ENCODE measurements at places on chromosomes 3 and 15.

- no peak for DNase-seq
These were observed 16.1 kb downstream of the SIDT1 start for GRCh38 chr3:113548501-113548900.

- DNase-seq: no peak
These were observed 26.3 kb downstream of the BLM start for GRCh38 chr15:90743407-90743806.

DNA sequence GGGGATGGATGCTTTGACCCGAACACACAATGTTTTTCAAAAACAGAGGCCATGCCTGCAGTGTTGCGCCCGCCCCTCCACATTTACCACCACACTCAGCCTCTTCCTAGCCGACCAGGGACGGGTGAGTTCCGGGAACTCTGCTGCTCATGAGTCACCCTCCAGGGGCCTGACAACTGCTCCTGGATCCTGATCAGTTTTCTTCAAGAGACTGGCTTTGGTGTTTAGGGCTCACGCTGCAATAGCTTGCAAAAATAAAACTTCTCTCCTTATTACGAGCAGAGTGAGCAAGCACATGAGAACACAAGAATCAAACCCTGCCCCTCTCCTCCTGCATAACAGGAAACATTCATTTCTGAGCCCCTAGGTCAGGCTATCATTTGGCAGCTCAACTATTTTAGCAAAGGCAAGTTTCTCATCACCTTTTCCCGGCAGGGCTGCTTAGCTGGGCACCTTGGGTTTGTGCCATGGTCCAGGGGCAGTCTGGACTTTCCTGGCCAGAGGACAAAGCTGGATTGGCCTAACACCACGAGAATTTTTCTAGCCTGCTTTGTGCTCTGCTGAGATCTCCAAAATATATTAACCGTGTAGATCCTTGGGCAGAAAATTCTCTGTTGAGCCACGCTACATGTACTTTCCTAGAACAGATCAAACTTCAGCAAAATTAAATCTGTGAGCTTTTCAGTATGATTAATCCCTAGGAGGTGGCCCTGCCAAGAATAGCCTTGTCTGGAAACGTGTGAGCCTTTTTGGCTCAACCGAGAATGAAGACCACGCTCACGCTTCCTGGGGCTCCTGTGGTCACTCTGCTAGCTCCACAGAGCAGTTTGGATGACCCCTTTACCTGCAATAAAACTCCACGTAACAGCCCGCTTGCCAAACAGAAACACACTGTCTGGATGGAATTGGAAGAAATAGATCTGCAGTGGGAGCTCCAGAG lies 52.7 kb upstream of the SPATA12 start:
- DNase-seq: peak; percentile 83

DNA sequence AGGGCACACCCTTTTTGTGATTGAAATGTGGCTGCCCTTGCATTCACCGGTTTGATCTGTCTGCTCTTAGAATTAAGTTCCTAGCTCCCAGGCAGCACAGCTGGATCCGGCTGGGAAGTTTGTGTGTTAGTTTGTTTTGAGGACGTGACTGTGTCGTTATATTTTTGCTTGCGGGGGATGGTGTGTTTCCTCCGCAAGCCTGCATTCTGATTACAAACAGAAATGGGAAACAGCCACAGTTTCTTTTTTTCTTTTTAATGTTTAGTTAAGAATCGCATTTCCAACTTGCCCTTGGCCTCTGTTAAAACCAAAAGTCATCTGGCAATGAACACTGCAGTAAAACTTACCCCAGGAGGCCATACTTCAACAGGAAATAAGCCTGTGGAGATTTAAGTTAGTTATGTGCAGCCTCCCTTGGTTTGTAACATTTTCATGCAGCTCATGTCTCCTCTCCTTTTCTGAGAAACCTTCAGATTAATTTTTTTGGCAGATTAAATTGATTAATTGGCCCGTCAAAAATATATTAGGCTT lies 888 bp downstream of the TMOD3 start:
- DNase-seq: peak; percentile 47

GRCh38 chr15:70794596-70795310 lies 31.4 kb upstream of the UACA start:
- DNase-seq: no peak

- no peak for DNase-seq
These were observed 35.1 kb upstream of the LMCD1 start for GRCh38 chr3:8466526-8466925.

GRCh38 chr3:5791558-5791957 lies 604.1 kb downstream of the EDEM1 start:
- no peak for DNase-seq

- DNase-seq: peak; percentile 98
These were observed 5.7 kb downstream of the EIF4G1 start for GRCh38 chr3:184320104-184320445.

- no peak for DNase-seq
These were observed 666 bp upstream of the SEMA3F start for GRCh38 chr3:50154476-50154839.

DNA sequence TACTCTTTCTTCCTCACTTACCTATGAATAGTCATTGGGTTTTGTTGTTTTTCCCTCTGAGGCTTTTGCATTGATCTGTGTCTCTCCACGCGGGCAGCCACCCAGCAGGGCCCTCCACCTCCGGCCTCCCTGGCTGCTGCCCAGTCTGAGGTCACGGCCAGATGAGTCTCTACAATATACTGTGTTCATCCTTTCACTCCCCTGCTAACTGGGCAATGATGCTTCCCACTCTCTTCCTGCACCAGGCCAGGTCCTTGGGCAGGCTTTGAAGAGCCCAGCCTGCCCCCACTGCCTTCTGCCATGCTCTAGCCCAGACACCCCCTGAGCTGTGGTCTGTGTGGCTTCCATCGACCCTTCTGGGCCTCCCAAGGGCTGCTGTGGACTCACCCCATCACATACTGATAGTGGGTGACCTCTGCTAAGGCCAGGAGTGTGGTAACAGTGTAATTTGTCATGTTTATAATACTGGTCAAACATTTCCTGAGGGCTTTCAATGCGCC lies 18.0 kb downstream of the PDIA5 start:
- DNase-seq: peak; percentile 44

GRCh38 chr15:74400915-74401757 lies 32.6 kb downstream of the SEMA7A start:
- DNase-seq: no peak

DNA sequence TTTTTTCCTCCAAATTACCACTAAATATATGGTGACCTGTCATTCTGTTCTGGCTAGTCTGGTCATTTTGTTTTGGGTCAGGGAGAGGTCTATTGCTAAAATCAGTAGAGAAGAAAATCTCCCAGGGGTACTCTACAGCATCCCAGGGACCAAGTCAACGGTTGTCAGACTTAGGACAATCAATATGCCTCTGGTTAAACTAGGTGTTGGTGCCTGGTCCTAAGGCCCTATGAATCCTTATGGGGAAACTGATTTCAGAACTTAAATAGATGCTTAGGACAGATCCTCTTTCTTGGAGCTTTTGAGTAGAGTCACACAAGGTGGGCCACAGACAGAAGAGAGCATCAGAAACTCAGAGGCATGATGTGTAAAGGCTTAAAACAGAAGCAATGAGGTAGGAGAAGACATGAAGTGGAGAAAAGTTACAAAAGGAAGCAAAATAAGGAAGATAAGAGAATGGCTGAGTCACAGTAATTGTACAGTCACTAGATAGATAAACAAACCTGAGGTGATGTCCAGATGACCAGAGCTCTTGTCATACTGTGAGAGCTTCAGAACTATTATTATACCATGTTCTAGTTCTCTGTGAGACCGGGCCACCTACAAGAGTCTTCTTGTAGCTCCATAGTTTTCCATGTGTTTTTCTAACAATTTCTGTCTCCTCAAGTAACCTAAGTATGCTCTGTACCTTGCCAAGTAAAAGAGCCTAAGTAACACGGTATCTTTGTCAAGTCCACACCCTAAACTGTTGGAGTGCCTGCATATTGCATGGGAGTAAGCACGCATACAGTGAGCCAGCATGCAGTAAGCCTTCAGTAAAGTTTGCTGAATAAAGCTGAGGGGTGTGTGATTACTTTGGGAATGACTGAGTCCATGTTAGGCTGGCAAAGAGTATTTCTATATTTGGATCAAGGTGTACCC lies 44.6 kb upstream of the LEKR1 start:
- DNase-seq: peak; percentile 89

DNA sequence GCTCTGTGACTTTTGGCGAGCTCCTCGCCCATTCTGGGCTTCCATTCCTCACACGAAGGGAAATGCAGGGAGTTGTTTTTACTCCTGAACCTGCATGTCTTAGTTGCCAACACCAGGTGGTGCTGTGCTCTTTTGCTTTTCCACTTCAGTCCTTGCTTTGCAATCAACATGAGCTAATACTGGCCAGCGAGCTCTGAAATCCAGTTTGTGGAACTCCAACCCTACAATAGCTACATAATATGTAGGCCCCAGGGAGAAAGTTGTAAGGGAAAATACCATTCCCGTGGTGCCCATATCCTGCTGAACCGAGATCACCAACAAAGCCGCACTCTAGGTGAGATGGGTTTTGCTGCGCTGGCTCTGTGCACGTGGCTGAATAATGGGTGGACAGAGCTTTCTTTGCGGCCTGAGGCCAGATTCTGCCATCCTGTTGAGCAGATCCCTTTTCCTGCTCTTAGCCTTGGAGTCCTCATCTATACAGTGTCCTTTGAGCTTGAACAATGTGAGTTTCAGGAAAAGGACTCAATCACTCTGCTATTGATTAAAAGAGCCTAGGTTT lies 25.0 kb downstream of the LSM3 start:
- peak; percentile 74 for DNase-seq

Measured in ELR (cell line).